RCC 7860 (cell line): ENCODE measurements at places on chromosomes 4 and X.

- no peak for DNase-seq
Observed at GRCh38 chr4:31655328-31655727, 935.2 kb downstream of the PCDH7 start.

DNA sequence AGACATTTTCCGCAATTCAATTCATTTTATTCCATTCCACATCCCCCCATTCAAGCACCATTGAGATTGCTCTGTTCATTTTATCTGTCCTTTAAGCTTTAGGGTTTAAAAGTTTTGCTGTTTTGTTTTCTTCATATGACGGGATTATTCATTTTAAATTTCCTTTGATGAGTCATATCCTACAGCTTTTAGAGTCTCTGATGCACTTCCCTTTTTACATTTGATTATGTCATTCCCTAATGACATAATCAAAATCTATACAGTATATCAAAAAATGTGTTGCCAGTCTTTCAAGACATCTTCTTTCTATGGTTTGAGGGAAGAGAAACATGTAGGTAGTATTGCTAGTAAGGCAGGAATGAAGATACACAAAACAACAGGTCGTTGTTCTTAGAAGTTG is 456.3 kb downstream of the PDGFC start:
- DNase-seq, result no peak

DNA sequence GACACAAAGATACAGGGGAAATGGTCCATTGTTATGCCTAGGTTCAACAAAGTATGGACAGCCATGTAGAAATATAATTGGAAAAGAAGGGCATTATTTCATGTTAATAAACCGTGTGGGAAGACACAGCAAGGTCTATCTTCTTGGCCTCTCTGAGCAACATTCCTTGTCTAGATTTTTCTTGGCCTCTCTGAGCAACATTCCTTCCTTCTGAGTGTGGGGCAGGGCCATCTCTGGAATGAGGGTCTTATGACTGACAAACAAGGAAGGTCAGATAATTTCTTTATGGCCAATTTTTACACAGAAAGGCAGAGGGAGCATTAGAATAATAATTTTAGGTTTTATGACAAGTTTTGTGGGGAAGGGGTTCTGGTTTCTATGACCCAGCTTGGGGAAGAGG is 24.3 kb upstream of the MAOA start:
- DNase-seq, result no peak

DNA sequence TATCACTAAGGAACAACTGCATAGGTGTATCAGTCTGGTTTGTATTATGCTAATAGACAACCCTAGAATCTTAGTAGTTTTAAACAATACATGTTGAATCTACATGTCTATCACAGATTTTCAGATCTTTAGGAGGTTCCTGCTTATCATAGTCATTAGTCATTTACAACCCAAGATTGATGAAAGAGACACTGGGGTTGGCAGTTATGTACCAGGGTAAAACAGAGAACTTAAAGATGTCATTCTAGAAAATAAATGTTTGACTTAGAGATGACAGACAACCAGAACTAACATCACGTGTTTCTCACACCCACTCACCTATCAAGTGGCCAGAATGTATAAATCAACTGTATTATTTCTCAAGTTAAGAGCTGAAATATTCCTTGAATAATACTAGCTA is 181.9 kb downstream of the PABPC4L start:
- no peak for DNase-seq

GRCh38 chrX:8726031-8726652 is 5.8 kb downstream of the ANOS1 start:
- no peak for DNase-seq

DNA sequence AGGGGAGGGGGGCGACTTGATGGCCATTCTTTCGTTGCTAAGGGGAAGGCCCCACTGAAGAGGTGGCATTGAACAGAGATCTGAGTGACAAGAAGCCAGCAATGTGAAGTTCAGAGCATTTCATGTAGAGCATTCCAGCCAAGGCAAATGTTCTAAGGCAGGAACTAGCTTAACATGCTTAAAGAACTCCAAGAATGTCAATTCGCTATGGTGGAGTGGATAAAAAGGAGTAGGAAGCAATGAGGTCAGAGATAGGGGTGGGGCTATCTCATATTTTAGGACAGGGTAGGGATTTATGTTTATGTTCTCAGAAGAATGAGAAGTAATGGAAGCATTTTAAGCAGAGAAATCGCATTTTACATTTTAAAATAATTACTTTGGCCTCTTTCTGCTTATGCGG is 130.9 kb downstream of the TTC29 start:
- no peak for DNase-seq

- DNase-seq, result no peak
Observed at GRCh38 chrX:6169407-6169806, 59.3 kb downstream of the NLGN4X start.
